Activated naive CD8-positive, alpha-beta T cell treated with anti-CD3 and anti-CD28 coated beads, Interleukin-2, amount 10 ng/mL, durations not matched to agents 7 days and 5 days (primary cell): ENCODE measurements at places on chromosomes 1 and 21. TPM values are rescaled to one million over a fixed set of nuclear protein-coding genes. Genes with fewer than 3 reads are reported as not detected.

- peak overlapping the region; percentile 68 for H3K4me3 ChIP-seq
- DNase-seq: no peak
- H3K27me3 ChIP-seq: no peaks in the 10 kb centered on the region
Measured at GRCh38 chr1:26375081-26375480, 2.5 kb upstream of the ZNF683 start.

- H3K4me3 ChIP-seq: peak overlapping the region; percentile 97
- H3K4me1 ChIP-seq: peaks cover 21% of the 10 kb centered on the region
- H3K27ac ChIP-seq: peak overlapping the region; percentile 90
- H3K27me3 ChIP-seq: no peaks in the 10 kb centered on the region
- peaks cover 14% of the 10 kb centered on the region for H3K36me3 ChIP-seq
- no peak for DNase-seq
Measured at GRCh38 chr1:113073479-113073950, 517 bp downstream of the LRIG2 start.

DNA sequence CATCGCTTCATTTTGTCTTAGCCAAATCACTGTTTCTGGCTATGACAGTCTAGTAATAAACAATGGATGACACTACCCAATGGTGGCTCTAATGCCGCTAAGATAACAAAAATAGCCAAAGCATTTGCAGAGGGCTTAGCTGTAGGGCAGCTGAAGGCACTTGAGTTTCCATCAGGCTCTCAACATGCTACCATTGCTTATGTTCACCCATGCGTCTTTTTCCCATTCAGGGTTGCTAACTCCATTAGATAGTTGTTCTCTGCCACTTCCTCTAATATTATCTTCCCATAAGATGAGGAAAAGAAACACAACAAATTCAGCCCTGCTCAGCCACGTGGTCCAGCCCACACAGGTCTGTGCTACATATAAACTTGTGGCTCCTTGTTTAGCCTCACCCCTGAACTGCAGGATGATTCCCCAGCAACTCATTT, 159.6 kb downstream of the TOMM20 start:
- H3K27ac ChIP-seq: no peak overlapping the region
- peaks cover 47% of the 10 kb centered on the region for H3K4me1 ChIP-seq
- H3K36me3 ChIP-seq: peaks cover 9% of the 10 kb centered on the region
- no peak for DNase-seq
- no peaks in the 10 kb centered on the region for H3K27me3 ChIP-seq

DNA sequence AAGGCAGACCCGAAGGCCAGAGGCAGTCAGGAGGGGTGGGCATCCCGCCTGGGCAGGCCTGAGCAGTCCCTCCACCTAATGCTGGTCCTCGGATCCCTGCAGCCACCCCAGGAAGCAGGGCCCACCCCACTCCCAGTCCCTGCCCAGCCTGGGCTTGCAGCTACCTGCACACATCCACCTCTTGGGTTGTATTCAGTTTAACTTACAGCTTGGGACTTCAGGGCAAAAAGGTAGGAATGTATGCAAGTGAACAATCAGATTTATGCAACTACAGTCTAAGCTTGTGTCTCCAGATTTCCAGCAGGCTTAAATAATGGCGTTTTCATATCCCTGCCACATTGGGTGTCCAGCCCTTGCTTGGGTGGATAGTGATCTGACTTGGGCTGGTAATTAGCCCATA, 17.4 kb downstream of the LDLRAP1 start:
- H3K4me3 ChIP-seq: peak overlapping the region; percentile 85
- peak overlapping the region; percentile 98 for H3K27ac ChIP-seq
- peaks cover 20% of the 10 kb centered on the region for H3K36me3 ChIP-seq
- H3K27me3 ChIP-seq: no peaks in the 10 kb centered on the region
- peaks cover 76% of the 10 kb centered on the region for H3K4me1 ChIP-seq

DNA sequence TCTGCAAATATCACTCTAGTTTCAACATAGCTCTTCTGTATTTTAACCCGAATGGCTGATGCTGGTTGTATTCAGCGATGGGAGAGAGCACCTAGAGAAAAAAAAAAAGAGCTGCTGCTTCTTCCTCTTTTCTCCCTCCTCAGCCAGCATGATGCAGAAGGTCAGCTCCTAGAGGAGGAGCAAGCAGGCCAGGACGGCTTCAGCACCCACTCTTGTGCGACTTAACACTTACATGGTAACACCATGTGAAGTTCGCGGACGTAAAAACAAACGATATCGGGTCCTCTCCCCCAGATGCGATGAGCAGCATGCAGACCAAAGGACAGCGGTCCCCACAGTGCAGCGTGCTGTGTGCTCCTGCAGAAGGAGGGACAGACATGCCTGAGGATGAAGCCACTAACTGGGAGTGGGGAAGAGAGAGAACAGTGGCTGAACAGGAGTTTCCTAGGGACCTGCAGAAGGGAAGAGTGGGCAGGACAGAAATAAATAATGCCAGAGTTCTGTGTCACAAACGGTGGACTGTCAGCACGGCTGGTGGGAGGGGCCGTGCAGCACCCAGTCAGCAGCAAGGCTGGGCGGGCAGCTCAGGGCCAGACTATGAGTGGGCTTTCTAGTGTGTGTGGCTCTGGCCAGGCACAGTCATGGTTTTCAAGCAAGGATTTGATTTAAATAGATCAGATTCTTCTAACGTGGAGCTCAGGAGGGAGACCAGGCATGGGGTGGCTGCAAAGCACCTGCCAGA, 11.4 kb upstream of the B3GALT5 start:
- H3K4me3 ChIP-seq: no peak overlapping the region
- H3K27me3 ChIP-seq: no peaks in the 10 kb centered on the region
- no peaks in the 10 kb centered on the region for H3K36me3 ChIP-seq
- H3K27ac ChIP-seq: no peak overlapping the region
- no peak for DNase-seq
- no peaks in the 10 kb centered on the region for H3K4me1 ChIP-seq

DNA sequence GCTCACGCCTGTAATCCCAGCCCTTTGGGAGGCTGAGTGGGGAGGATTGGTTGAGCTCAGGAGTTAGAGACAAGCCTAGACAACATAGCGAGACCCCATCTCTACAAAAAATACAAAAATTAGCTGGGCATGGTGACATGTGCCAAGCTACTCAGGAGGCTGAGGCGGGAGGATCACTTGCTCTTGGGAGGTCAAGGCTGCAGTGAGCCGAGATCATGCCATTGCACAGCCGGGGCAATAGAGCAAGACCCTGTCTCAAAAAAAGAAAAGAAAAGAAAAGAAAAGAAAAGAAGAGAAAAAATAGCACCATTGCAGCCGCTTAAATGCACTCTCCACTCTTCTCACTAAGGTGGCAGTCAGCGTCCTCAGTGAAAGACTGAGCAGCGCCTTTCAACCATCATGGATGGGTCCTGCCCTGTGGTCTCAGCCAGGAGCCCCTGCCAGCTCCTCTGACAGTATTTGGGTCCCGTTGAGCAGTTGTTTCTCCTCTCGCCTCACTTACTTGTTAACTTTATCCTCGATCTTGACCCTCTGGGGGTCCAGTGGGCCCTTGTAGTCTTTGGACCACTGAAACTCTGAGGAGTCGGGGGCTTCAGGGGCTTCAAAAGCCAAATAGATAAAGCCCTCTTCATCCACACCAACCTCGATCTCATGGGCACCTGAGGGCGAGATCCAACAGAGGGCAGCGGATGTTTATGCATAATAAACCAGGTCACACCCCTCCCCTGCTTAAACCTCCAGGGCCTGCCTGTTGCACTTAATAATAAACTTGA, 36.9 kb downstream of the MYOM3 start:
- no peak overlapping the region for H3K4me3 ChIP-seq
- no peak overlapping the region for H3K27ac ChIP-seq
- peaks cover 5% of the 10 kb centered on the region for H3K4me1 ChIP-seq
- no peaks in the 10 kb centered on the region for H3K27me3 ChIP-seq
- no peak for DNase-seq

DNA sequence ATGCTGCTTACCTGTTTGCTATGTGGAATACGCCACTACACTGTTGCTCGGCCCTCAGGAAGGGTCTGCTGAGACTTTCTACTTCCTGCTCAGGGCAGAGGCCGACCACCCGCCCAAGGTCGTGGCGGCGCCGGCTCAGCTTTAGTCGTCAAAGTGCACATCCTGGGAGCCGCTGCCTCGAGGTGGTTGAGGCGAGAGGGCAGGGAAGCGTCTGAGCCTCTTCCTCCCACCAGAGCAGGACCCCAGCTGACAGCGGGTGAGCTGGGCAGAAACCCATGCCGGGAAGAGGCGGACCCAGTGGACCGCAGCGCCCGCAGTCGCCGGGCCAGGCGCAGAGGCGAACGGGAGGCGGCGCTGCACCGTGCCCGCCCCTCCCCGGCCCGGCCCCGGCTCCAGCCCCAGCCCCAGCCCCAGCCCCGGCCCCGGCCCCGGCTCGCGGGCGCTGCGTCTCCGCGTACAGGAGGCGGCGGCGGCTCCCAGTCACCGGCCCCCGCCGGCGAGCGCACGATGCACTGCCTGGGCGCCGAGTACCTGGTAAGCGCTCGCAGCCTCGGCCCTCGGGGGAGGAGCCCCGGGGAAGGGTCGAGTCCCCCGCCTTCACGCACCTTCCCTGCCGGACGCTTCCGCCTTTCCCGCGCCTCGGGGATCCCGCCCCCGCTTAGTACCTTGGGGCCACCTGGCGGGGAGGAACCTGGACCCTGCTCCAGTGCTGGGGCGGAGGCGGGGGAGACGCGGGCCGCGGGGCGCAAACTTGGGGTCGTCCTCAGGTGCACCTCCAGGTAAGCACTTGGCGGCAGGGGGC, at the start of gene SLC44A3:
Gene SLC44A3 (plus strand): TSS at position 413 of the 802 bp plus-strand sequence. CDS start 95 bp downstream, at position 508.
- no peak within 1 kb of the TSS for H3K27ac ChIP-seq
- peak within 1 kb of the TSS; percentile 62 for H3K4me3 ChIP-seq
- H3K27me3 ChIP-seq: peaks cover 51% of the 10 kb centered on the region
- no peaks in the 10 kb centered on the region for H3K36me3 ChIP-seq
- peaks cover 1% of the 10 kb centered on the region for H3K4me1 ChIP-seq

DNA sequence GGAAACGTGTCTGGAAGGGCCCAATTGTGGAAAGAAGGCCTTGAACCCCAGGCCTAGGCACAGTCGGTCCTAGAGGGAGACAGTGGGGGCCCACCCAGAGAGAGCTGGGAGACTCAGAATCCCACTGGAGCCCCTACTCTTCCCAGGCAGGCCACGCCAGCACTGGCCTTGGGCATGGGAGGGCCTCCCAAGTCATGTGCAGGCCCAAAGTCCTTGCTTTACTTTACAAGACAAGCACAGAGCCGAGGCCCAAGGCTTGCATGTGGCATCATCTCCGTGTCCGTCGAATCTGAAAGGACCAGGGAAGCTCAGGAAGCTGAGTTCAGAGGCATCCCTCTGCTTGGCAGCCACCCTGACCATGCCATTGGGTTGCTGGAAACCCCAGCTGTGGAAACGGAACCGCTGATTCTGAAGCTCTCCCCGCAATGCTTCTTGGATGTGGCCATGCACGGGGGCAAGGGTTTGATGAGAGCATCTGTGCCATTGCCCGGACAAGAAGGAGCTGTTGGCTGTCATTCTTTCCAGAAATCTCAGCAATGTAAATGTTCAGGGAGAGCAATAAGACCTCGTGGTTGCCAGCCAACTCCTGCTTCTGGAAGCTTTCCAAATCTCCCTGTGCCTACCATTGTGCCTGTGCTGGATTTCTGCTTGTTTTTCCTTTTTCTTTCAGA, 32.8 kb downstream of the ABCG1 start:
- no peak overlapping the region for H3K4me3 ChIP-seq
- H3K27me3 ChIP-seq: peaks cover 2% of the 10 kb centered on the region
- H3K4me1 ChIP-seq: peaks cover 15% of the 10 kb centered on the region
- no peak for DNase-seq
- no peak overlapping the region for H3K27ac ChIP-seq

- no peaks in the 10 kb centered on the region for H3K27me3 ChIP-seq
- H3K4me3 ChIP-seq: no peak overlapping the region
- DNase-seq: no peak
Measured at GRCh38 chr21:21971384-21971783, 973.2 kb downstream of the NCAM2 start.

- H3K27me3 ChIP-seq: no peaks in the 10 kb centered on the region
- DNase-seq: no peak
- H3K4me1 ChIP-seq: peaks cover 22% of the 10 kb centered on the region
- H3K36me3 ChIP-seq: peaks cover 9% of the 10 kb centered on the region
- no peak overlapping the region for H3K4me3 ChIP-seq
Measured at GRCh38 chr21:46222436-46223116, 6.0 kb downstream of the LSS start.

DNA sequence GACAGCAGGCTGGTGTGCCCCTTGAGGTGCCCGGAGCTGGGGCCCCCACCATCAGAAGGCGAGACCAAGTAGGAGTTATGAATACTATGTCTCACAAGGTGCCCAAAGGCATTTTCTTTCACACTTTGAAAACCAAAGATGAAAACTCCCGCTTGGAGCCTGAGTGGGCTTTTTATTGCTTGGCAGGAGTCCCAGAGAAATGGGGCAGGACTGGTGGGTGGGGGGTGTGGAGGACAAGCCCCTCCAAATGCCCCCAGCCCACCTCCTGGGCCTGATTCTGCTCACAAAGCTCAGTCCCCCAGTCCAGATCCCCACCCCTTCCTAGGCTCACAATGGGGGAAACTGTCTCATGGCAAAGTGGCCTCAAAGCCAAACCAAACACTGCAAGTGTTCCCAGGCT, 227.9 kb downstream of the TRABD2B start:
- no peaks in the 10 kb centered on the region for H3K36me3 ChIP-seq
- H3K4me1 ChIP-seq: no peaks in the 10 kb centered on the region
- no peak for DNase-seq
- H3K27ac ChIP-seq: no peak overlapping the region
- peaks cover 6% of the 10 kb centered on the region for H3K27me3 ChIP-seq

The ITLN2 gene
- not detected for total RNA-seq

The DMRTA2 gene
- total RNA-seq: not detected

The MRPL37 gene
- total RNA-seq: 81.6 TPM

The AJAP1 gene
- total RNA-seq: not detected

The TAS1R1 gene
- total RNA-seq: not detected

The CRP gene
- not detected for total RNA-seq

The TMPRSS15 gene
- not detected for total RNA-seq
